ENCODE measurements at places on chromosomes 6 and 20. TPM values are rescaled to one million over a fixed set of nuclear protein-coding genes. Genes with fewer than 3 reads are reported as not detected.

DNA sequence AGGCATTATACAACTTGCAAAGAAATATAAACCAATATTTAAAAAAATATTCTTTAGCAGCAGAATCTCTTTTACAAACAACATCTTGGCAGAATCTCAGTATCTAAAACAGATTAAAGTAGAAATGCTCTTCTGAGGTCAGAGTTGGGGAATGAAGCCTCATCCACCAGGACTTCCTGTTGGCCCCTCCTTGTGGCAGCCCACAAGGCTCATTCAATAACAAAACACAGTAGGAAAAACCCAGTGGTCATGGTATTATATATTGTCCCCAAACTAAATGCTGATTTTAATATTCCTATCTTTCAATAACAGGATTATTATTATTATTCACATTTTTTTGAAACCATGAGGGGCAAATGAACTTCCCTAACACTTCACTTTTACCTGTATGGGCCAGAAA is 368.6 kb downstream of the BTBD9 start:
- no peak for DNase-seq

DNA sequence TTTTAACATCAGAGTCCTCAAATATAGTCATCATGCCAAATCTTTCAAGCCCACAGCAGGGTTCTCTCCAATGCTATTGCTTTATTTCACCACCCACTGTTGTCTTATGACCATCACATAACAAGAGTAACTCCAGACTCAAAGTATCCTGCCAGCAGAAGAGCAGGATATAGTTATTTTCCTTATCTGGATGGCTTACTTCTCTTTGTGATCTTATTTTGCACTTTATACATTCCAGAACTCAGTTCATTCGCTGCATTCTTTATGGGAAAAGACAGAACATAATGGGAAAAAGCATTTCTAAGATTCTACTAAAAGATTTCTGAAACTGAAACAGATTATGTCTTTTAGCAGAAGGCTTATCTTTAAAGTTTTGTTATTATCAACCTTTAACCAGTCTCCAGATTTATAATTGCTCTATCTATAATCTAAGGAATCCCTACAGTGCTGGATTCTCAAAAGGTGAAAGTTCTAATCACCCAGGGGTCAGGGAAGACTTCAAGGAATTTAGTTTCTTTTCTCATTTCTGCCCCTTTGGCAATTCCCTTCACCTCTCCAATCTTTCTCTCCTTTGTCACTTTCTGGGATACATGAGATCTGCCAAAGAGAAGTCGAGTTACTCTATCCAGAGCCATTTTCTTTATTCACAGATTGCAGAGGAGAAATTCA is 190.4 kb downstream of the TPBG start:
- DNase-seq: no peak

DNA sequence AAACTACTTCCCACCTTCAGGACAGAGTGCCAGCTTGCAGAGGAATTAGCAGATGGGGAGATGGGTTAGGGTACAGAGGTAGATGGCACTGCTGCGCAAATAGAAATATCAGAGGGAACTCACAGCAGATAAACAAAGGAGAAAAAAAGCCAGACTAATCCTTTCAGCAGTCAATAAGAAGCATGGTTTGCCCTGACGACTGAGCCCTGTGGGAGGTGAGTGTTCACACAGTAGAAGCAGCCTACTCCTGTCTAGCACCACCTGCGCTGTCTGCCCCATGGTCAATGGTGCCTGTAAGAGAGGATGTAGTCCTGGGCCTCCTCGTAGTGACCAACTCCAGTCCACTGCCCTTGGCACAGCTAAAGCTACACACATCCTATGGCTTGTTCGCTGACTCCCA is 174.1 kb downstream of the IBTK start:
- DNase-seq: no peak

DNA sequence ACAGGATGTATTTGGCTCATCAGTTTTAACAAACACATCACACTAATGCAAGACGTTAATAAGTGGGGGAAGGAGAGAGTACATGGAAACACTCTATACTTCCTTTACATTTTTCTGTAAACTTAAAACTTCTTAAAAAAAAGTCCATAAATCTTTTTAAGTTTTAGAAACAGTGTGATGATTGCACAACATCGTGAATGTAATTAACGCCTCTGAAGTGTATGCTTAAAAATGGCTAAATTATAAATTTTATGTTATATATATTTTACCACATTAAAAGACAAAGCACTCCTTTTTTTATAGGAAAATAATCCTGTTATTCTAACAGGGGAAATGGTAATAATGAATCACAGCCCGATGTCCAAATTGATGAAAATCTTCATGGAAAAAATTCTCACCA is 144.1 kb upstream of the RUNX2 start:
- DNase-seq: no peak

GRCh38 chr6:148878683-148879082 is 131.9 kb downstream of the UST start:
- DNase-seq: no peak

SOX12 gene
- total RNA-seq: 9.4 TPM

LY6G5B gene
- total RNA-seq: 1.2 TPM
